ENCODE measurements at places on chromosomes 2 and 18. TPM values are rescaled to one million over a fixed set of nuclear protein-coding genes. Genes with fewer than 3 reads are reported as not detected.

The ZNF236 gene
- total RNA-seq = 29.1 TPM

- no peak for DNase-seq
Measured at GRCh38 chr2:18829976-18830375, 240.6 kb upstream of the NT5C1B start.

- DNase-seq = no peak
Measured at GRCh38 chr18:7476386-7476785, 90.7 kb upstream of the PTPRM start.

GRCh38 chr18:7234091-7234490 is 3.2 kb downstream of the LRRC30 start:
- no peak for DNase-seq

DNA sequence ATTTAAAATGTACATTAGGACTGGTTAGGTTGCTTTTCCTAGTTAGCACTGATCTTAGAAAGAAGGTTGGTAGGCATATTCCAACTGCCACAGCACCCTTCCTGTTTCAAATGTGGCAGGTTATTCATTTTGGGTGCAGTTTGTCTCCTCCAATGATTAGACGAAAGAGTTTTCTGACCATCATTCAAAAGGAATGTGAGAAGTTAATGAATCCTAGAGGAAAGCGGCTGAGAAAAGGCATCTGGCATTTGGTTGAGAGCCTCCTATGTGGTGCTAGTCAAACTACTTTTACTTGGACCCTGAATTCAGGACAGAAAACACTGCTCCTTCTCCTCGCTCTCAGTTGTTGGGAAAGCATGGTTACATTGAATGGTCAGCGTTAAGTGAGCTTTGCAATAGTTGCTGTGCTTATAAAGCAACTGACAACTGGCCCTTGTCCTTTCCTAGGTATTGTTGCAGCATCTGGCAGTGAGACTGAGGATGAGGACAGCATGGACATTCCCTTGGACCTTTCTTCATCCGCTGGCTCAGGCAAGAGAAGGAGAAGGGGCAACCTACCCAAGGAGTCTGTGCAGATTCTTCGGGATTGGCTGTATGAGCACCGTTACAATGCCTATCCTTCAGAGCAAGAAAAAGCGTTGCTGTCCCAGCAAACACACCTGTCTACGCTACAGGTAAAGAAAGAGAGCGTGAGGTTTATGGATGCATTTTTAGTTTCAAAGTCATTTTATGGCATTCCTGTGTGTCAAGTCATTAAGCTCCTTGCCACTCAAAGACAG is 6.1 kb downstream of the TGIF1 start:
- no peak for DNase-seq

- DNase-seq = no peak
Measured at GRCh38 chr2:14828968-14829367, 196.5 kb downstream of the LRATD1 start.

The PHOSPHO2 gene
- 7.2 TPM for total RNA-seq

DNA sequence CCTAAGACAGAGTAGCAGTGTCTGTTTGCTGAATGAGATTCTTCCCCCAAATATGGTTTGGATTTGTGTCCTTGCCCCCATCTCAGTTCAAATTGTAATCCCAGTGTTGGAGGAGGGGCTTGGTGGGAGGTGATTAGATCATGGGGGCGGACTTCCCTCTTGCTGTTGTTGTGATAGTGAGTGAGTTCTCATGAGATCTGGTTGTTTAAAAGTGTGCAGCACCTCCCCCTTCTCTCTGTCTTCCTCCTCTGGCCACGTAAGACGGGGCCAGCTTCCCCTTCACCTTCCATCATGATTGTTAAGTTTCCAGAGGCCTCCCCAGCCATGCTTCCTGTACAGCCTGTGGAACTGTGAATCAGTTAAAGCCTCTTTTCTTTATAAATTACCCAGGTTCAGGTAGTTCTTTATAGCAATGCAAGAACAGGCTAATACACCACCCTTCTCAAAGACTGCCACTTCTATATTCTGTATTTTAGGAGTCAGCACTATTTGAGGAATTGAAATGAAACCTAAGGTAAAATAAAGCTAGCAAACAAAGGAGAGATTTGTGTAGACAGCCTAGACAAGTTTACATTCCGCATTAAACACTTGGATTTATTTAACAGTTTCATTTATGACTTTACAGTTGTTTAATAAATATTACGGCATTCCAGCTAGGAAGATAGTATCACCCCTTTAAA is 21.6 kb downstream of the FBXO36 start:
- DNase-seq = no peak

The LAMA1 gene
- total RNA-seq = not detected

GRCh38 chr2:237698358-237698694 is 70.9 kb downstream of the LRRFIP1 start:
- DNase-seq = no peak

The SEMA4C gene
- total RNA-seq = 72.6 TPM

DNA sequence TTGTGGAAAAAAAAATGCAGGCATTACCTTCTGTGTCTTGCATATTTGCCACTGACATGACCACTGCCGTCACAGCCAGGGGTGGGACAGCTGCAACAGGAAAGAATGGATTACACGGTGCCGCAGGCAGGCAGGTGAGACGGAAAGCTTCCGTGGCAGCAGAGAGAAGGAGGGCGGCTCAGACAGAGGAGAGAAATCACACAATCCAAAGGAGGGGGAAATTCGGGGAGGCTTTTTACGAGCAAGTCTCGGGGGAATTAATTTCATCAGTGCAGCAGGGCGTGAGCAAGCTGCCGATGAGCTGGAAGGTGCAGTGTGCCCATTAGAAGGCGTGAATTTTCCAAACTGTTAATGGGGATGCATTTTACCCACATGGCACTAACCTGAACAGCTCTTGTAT is 234.8 kb upstream of the PXDN start:
- DNase-seq = no peak

The DES gene
- not detected for total RNA-seq

DNA sequence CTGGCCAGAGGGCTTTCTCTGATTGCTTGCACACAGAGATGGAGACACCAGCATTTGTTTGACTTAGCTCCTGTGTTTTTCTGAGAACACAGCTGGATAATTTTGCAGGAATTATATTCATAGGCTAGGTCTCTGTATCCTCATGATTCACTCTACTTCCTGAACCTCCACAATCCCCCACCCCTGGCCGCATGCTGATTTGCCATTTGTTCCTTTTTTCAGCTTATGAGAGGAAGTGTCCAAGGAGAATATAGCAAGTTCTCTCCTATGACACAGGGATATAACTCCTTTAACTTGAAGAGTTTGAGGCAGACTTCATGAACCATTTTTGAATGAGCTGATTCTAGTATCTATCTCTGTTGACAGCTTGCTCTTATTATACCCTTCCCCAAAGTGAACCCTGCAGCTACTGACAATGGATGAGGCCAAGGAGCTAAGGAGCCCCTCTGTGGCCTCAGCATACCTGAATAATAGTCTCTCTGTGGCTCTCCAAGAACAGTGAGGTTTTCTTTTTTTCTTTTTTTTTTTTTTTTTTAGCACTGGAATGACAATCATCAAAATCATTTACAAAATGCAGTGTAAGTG is 15.4 kb downstream of the CAVIN2 start:
- DNase-seq = no peak

- no peak for DNase-seq
Measured at GRCh38 chr2:200439981-200440380, 69.9 kb downstream of the KCTD18 start.

The NR4A2 gene
- total RNA-seq = 2.1 TPM

The ROCK1 gene
- total RNA-seq = 80.7 TPM

- DNase-seq = peak; percentile 2
Measured at GRCh38 chr2:177329064-177329463, 63.5 kb upstream of the AGPS start.

DNA sequence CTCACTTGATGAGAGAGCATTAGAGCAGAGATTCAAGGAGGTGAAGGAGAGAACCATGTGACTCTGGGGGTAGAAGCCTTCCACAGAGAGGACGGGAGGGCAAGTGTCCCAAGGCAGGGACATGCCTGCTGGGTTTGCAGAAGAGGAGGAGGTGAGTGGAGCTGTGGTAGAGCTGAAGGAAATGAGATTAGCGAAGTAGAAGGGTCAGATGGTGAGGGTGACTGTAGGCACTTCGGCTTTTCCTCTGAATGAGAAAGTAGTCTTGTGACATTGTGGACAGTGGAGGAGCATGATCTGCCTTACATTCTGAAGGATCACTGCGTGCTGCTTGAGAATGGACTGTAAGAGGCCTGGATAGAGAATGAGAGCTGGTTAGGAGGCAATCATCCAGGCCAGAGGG is 126.0 kb downstream of the NXPH2 start:
- no peak for DNase-seq

The DSG4 gene
- not detected for total RNA-seq

DNA sequence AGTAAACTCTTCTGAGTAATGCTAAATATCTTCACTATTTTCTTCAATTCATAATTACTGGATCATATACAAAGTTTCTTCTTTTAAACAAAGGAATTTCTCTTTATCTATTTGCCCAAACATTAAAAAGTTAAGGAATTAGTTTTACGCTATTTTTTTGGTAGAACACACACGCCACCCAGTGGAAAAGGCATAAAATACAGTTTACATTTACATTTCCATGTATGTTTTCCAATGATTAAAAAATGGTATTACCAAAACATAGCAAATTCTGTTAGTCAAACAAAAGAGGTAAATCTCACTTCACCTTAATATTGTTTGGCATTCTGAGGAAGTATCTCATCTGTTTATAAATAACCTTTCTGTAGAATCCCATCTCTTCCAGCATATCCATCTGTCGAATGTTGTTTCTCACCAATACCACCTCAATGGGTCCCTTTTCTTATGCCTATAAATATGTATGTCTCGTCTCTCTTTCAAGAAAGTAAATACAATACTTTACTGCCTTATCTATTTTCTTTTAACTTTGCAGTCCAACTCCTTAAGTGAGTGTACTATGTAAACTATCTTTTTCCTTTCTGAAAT is 7.2 kb downstream of the BOLL start:
- DNase-seq = peak; percentile 32

The TBR1 gene
- not detected for total RNA-seq

- DNase-seq = no peak
Measured at GRCh38 chr2:218029366-218030360, 26.9 kb upstream of the TNS1 start.

The MCEE gene
- 27.1 TPM for total RNA-seq

GRCh38 chr2:167783261-167784083 is 463.9 kb downstream of the STK39 start:
- no peak for DNase-seq

The FBXO15 gene
- total RNA-seq = 2.5 TPM

The ATG16L1 gene
- 89.4 TPM for total RNA-seq

- DNase-seq = no peak
Measured at GRCh38 chr2:145601361-145601925, 1081.5 kb upstream of the ZEB2 start.

DNA sequence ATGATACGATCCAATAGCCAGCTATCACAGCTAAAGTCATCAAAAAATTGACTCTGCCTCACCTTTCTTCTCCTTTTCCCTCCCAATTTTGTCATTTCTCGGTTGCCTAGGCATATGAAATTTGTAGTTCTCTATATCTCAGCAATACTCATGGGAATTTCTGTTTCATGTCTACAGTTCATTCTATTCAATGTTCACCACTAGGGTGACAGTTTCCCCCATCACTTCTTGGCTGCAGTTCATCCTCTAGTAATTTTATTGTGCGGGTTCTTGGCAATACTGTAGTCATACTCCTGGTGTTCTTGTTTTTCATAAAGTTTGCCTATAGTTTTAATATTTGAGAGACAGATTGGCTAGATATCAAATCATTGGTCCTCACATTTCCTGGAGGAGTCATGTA is 872.2 kb upstream of the ID2 start:
- no peak for DNase-seq

The LINC00305 gene
- total RNA-seq = not detected

The FHOD3 gene
- not detected for total RNA-seq

GRCh38 chr18:7105268-7105667 is 12.3 kb downstream of the LAMA1 start:
- no peak for DNase-seq

DNA sequence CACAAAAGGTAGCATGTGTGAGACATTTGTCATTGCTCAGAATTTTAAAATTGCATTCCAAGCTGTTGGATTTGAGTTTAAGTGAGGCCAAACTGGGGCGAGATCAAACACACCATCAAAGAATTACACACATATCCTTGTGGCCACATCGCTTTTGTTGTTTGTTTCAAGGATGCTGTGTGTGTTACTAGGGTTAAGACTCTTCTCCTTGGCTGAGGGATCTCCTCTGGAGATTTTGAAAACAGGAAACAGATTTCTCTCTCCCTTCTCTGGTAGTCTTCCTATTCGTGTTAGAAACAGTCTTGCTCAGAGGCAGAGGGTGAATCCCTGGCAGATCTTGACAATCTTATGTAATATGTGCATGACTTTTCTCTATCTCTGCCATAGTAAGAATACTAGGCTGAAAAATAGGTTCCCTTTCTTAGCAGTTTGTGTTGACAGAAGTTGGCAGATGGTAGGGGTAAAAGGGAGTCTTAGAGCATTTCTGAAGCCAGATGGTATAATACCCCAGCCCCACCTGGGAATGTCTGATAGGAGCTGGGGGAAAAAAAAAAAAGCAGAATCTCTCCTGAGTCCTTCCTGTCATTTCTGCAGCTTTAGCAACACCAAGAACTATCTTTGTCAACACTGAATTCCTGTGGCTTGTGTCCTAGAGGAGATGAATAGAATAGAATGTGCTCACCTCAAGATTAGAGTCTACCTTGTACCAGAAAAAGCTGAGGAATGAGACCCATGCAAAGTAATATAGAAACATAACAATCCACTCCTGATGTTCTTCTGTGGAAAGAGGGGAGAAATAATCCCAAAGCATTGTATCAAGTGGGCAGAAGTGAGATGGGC is 101.8 kb downstream of the XRCC5 start:
- no peak for DNase-seq

DNA sequence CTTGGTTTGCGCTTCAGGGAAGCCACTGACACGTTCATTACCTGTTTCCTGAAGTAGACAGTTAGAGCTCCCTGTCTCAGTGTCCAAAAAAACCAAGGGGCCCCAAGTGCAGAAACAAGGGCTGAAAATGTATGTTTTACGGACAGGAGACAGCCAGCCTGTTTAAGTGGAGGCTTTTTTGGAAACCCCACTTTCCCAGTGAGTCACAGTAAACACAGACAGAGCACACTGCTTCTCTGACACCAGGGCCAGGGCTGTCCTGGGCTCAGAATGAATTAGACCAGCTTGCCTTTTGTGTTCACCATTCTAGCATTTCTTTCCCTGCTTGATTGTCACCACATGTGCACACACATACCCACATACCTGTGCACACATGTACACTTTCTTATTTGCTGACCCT is 128.6 kb downstream of the SH3RF3 start:
- no peak for DNase-seq

- no peak for DNase-seq
Measured at GRCh38 chr18:77560341-77560992, 310.8 kb downstream of the GALR1 start.

DNA sequence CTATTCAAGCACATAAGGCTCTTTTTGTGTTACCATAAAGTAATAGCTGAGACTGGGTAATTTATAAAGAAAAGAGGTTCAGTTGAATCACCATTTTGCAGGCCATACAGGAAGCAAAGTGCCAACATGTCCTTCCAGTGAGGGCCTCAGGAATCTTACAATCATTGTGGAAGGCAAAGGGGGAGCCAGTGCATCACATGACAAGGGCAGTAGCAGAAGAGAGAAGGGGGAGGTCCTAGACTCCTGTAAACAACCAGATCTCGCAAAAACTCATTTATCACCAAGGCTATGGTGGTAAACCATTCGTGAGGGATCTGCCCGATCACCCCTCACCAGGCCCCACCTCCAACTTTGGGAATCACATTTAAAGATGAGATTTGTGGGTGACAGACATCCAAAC is 16.7 kb downstream of the DSG4 start:
- DNase-seq = no peak

Measured in CD4-positive, alpha-beta memory T cell (primary cell).